ENCODE measurements at places on chromosomes 11 and 22. TPM values are rescaled to one million over a fixed set of nuclear protein-coding genes. Genes with fewer than 3 reads are reported as not detected.

Gene MUC5AC
- polyA plus RNA-seq: not detected

Gene NOX4
- 2.2 TPM for polyA plus RNA-seq

Gene MRGPRE
- polyA plus RNA-seq: not detected

Gene DDI1
- not detected for polyA plus RNA-seq

Gene SEPTIN3
- 0.89 TPM for polyA plus RNA-seq

Gene KRTAP5-5
- not detected for polyA plus RNA-seq

Gene RFPL3
- not detected for polyA plus RNA-seq

Gene NRGN
- polyA plus RNA-seq: 3.1 TPM

Gene OR2AG2
- polyA plus RNA-seq: not detected

Gene CNTF
- 1.4 TPM for polyA plus RNA-seq

Gene ALG8
- polyA plus RNA-seq: 42.0 TPM

Gene TYR
- not detected for polyA plus RNA-seq

Gene ZNF74
- 9.9 TPM for polyA plus RNA-seq

Gene ABCC8
- 0.71 TPM for polyA plus RNA-seq

Gene KRTAP5-11
- not detected for polyA plus RNA-seq

Gene CNGA4
- polyA plus RNA-seq: 0.08 TPM

Gene SMTN
- 30.4 TPM for polyA plus RNA-seq

Gene INS
- not detected for polyA plus RNA-seq

Gene RDX
- polyA plus RNA-seq: 29.4 TPM
